ENCODE measurements at places on chromosomes 16 and 17.

DNA sequence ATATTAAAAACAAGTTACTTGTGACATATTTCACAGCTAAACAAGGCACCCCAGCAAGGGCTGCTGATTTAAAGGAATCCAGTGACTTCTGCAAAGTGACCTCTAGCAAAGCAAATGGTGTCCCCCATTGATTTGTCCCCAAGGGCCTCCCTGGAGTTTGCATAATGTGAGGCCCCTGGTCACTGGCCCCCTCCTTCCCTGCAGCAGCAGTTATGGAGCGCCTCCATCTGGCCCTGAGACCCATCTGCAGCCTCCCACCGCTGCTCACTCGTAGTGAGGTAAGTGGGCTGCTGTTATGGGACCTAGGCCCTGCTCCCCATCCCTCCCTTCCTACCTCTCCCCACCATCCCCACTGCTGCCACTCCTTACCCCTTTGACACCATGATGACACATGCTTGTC is 19.6 kb upstream of the EEF2K start:
- no peak for DNase-seq

GRCh38 chr16:23920899-23921298 is 85.1 kb downstream of the PRKCB start:
- DNase-seq = no peak

DNA sequence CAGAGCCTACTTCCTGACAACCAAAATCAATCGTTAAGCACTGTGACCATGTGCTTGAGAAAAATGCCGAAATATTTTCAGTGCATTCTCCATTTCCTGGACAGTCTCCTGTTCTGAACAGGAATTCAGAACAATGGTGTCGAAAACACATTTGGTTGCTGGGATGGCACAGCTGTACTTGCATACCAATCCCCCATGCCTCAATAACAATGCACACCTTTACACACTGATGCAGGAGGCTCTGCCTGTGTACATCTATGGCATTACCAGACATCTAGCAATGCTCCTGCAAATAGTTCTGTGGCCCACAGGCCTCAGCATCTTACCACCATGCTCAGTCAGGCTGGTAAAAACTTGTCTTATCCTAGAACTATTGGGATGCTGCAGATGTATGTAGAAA is 6.2 kb downstream of the CHTF8 start:
- DNase-seq = no peak

DNA sequence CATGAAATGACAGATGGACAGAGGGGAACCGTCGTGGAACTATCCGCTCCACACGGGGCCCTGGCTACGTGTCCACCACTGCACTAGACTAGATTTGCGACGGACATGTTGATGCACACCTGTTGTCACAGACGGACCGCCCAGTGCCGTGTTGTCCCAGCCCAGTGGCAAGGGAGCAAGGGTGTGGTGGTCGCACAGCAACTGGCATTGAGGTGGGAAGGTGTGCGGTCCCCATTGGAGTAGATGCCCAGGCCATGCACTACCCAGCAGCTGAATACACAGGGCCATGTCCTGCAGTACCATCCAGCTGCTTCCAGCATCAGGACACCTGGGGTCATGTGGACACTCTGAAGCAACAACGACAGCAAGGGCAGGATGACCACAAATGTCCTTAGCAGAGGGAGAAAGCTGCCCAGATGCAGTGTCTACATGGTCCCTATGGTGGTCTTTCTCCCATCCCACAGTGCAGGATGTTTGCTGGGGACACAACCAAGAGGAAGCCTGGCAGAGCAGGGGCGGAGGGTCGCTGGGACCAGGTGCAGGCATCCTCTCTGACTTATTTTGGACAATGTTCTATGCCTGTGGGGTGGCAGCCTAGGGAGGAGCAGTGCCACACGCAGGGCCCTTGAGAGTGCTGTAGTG is 8.8 kb downstream of the FOXF1 start:
- DNase-seq = no peak

GRCh38 chr17:14854691-14855090 is 410.4 kb downstream of the PMP22 start:
- DNase-seq = no peak

DNA sequence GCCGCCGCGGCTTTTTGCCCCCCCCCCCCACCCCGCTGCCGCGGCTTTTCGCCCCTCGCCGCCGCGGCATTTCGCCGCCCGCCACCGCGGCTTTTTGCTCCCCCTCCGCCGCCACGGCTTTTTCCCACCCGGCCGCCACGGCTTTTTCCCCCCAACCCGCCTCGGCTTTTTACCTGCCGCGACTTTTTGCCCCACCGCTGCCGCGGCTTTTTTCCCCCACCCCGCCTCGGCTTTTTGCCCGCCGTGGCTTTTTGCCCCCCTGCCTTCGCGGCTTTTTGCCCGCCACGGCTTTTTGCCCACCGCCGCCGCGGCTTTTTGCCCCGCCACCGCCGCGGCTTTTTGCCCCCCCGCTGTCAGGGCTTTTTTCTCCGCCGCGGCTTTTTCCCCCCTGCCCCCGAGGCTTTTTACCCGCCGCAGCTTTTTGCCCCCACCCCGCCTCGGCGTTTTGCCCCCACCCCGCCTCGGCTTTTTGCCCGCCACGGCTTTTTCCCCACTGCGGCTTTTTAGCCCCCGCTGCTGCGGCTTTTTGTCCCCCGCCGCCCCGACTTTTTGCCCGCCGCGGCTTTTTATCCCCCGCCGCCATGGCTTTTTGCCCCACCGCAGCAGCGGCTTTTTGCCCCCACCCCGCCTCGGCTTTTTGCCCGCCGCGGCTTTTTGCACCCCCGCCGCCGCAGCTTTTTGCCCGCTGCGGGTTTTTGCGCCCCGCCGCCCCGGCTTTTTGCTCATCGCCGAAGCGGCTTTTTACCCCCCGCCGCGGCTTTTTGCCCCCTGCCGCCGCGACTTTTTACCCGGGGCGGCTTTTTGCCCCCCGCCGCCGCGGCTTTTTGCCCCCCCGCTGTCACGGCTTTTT is 527.8 kb upstream of the WSB1 start:
- DNase-seq = no peak

DNA sequence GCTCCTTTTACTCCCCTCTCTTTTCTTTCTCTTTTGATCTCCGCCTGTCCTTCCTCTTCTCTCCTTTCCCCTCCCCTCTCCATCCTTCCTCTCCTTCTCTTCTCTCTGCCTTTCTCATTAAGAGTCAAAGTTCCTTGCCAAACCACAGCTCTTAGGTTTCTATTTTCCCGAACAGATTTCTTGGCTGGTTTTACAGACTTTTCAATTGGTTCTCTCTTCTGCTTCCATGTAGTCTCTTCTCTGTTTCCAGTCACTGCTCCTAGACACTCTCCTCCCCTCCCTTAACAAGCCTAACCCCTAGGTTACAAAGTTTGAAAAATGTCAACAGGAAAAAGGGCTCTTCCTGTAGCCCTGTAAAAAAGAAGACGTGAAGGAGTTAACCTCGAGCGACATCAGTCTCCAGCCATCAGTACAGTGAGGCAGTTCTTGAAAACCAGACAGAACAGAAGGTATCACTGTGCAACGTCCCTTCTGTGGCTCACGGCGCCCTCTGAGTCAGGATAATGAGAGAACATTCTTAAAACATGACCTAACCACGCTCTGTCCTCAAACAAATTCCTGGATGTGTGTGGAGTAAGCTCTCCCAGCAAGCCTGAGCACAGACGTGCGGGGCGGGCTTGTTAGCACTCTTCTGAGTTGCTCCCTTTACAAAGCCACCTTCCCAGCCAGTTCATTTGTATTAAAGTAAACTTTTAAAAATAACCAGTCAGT is 11.6 kb upstream of the MARCHF10 start:
- DNase-seq = no peak

DNA sequence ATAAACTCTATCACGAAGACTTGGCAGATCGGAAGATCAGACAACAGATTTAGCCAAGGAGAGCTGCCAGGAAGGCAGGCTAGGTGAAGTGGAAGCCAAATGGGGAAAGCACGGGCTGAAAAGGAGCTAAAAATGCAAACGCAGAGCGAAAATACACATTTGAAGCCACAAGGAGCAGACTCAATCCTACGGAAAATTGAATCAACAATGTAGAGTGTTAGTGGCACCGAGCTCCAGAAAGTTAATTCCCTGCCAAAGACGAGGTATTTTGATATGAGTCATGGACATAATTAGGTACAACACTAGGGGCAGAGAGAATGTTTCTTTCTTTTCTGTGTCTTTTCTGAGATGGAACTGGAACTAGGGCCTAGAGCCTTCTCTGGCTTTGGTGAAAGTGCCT is 20.7 kb downstream of the GSG1L start:
- no peak for DNase-seq

DNA sequence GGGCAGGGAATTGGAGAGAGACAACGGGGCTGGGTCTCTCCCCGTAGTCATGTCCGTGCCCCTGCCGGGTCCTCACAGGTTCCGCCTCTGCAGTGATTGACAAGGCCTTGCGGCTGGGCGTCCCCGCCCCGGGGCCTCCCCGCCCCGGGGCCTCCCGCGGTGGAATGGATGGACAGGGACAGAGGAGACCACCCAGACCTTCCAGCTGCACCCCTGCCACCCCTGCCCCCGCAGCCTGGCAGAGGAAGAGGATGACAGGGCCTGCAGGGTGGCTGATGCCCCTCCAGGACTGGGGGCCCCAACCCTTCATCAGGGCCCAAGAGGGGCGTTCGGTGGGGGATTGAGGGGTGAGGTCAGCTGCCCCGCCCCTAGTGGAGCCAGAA is 216.4 kb upstream of the CIBAR2 start:
- no peak for DNase-seq

DNA sequence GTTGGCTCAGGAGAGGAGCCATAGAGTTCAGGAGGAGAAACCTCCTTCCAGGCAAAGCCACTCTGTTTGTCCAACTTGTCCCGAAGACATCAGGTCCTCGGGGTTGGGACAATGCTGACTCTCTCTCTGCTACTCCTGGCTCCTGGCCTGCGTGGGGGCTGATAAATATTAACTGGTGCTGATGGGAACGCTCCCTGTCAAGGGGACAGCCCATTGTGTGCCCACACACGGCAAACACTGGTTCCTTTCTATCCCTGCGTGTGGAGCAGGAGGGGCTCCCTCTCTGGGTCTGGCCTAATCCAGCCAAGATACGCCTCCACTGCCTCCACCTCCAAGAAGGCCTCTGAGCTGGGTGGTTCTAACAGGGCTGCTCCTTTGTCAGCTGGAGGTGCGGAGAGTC is 4.4 kb downstream of the KIF19 start:
- no peak for DNase-seq

GRCh38 chr17:30234964-30235363 is 533 bp downstream of the SLC6A4 start:
- DNase-seq = no peak

- no peak for DNase-seq
These were observed 332.0 kb downstream of the CBLN1 start for GRCh38 chr16:48949636-48950035.

GRCh38 chr16:1310832-1311200 is 1.4 kb downstream of the UBE2I start:
- DNase-seq = no peak

GRCh38 chr16:82016263-82016662 is 5.0 kb upstream of the SDR42E1 start:
- DNase-seq = no peak

- no peak for DNase-seq
These were observed 6.0 kb downstream of the GGNBP2 start for GRCh38 chr17:36550491-36551417.

GRCh38 chr16:70255574-70255973 is 3.8 kb upstream of the EXOSC6 start:
- no peak for DNase-seq

GRCh38 chr16:70701998-70702397 is 16.1 kb upstream of the MTSS2 start:
- DNase-seq = no peak

DNA sequence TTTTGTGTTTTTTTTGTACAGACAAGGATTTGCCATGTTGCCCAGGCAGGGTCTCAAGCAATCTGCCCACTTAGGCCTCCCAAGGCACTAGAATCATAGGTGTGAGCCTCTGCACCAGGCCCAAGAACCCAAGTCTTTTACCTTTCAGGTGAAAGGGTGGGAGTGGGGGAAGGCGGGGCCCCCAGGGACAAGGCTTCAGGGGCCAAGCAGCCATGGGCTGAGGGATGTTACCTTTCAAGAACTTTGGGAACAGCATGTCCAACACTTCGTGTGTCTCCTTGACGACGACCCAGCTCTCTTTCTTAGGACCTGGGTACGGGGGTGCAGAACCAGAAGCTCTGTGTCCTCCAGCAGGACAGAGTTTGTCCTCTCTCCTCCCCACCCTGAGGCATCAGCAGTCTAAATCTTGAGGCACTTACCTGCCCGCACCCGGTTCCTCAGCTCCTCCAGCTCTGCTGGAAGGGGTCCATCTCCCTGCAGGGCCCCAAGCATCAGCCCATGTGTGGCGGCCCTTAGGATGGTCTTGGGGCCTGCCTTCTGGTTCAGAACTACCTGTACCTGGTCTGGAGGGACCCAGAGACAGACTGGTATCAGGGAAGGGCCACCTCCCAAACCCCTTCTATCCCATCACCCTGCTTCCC is 9.0 kb downstream of the SLC5A2 start:
- no peak for DNase-seq

DNA sequence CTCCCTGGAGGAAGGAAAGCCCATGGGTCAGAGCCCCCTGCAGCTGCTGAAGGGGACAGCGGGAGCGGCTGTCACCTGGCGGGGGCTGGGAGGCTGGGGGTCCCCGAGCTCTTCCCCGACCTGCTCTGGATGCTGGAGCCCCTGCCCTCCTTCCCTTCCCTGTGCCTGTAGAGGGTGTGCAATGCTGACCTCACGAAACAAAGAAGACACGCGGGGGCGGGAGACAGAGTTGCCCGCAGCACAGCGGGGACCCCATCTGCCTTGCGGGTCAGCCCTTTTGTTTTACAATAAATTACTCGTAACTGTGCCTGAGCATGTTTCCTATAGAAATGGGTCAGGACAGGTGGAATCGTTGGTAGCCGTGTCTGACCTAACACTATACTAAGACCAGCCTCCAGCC is 6.3 kb downstream of the SECTM1 start:
- no peak for DNase-seq

- DNase-seq = no peak
These were observed 603.4 kb downstream of the KCNJ2 start for GRCh38 chr17:70772761-70773160.

GRCh38 chr17:78568494-78569115 is 8.6 kb downstream of the DNAH17 start:
- DNase-seq = no peak

DNA sequence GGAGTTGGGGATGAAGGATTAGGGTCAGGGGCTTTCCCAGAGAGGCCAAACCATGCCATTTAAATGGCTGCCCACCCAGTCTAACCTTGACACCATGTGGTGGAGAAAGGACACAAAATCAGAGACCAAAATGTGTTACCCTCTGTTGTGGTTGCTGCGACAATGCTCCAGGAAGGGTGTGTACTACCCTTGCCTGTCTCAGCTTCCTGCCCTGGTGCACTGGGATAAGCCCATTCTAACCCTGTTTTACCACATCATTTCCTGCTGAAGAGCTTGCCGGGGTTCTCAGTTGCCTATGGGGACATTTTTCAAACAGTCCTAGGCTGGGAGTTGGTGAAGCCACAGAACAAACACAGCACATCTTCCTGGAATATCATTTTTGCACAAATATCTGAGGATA is 4.9 kb downstream of the OR4D1 start:
- DNase-seq = no peak

- DNase-seq = no peak
These were observed 73.7 kb downstream of the RPTOR start for GRCh38 chr17:80618304-80618703.

Data from activated CD4-positive, CD25-positive, alpha-beta regulatory T cell treated with anti-CD3 and anti-CD28 coated beads, Interleukin-2, amount 50 U/mL, for 72 hours (primary cell).